ENCODE measurements at places on chromosomes 2 and 18. TPM values are rescaled to one million over a fixed set of nuclear protein-coding genes. Genes with fewer than 3 reads are reported as not detected.

DNA sequence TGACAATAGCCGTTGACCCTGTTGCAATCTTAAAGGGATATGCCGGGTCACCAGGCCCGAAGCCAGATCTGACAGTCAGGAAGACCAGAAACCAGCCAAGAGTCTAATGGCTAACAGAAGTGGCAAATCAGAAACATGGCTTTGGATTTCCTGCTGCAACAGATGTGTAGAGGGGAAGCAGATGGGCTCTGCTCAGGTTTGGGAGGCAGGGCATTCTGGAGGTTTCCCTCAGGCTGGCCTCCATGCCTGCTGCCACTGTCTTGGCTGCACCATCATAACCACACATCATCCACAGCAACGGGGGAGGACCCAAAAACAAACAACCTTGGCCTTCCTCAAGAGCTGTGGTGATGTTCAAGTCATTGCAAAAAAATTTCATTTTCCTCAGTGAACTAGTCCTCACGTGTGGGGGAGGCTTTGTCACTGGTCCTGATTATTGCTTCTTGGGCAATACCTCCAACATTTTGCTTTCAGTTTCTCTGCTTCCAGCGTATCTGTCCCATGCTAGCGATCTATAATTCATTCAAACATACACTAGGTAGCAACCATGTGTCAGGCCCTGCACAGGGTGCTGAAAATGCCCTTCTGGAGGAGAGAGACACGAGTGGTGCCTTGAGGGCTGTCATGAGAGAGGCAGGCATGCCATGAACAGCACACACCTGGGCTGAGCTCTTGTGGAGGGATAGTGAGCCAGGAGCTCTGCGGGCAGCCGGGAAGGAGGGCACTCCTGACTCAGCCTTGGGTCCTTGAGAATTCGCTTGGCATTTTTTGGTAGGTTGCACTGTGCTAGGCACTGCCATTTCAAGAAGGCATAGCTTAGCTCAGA is 48.2 kb upstream of the LGALSL start:
- no peaks in the 10 kb centered on the region for H3K27me3 ChIP-seq
- no peak overlapping the region for H3K4me3 ChIP-seq
- no peaks in the 10 kb centered on the region for H3K36me3 ChIP-seq
- peaks cover 7% of the 10 kb centered on the region for H3K4me1 ChIP-seq

GRCh38 chr18:76505614-76506013 is 10.6 kb upstream of the ZNF516 start:
- peak; percentile 68 for DNase-seq
- H3K27me3 ChIP-seq, result no peaks in the 10 kb centered on the region
- no peak overlapping the region for H3K4me3 ChIP-seq

The RAB27B gene
- not detected for polyA plus RNA-seq

DNA sequence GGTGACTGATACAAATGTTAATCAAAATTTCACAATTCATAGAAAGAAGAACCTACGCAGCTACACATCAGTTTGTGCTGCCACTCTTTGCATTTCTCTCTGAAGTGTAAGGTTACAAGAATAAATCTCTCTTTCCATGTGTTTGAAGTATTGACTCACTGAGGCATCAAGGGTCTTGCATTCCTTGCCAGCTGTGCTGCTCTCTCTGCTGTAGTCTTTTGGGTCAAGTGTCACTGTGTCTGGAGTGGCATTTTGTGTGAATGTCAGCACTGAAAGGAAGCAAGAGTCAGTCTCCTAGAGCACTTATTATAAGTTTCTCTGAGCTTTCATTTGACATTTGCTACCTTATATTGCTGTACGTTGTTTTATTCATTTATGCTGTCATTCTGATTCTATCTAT is 1696.1 kb upstream of the LRRTM1 start:
- no peak overlapping the region for H3K27ac ChIP-seq
- no peaks in the 10 kb centered on the region for H3K36me3 ChIP-seq
- DNase-seq, result no peak
- no peak overlapping the region for H3K4me3 ChIP-seq
- H3K4me1 ChIP-seq, result no peaks in the 10 kb centered on the region
- no peaks in the 10 kb centered on the region for H3K27me3 ChIP-seq

DNA sequence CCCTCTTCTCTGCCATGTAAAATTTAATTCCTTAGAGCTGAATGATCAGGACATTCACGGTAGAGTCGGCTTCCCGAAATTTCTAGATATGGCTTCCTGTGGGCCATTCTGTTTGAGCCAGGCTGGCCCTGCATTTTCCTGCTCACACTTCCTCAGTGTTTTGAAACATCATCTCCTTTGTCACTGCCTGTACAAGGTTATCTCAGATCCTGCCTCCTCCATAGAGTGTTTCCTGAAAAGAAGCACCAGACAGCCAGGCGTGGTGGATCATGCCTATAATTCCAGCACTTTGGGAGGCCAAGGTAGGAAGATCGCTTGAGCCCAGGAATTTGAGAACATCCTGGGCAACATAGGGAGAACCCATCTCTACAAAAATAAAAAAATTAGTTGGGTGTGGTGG is 43.6 kb downstream of the GRHL1 start:
- no peaks in the 10 kb centered on the region for H3K36me3 ChIP-seq
- no peak overlapping the region for H3K4me3 ChIP-seq
- peaks cover 10% of the 10 kb centered on the region for H3K4me1 ChIP-seq
- no peaks in the 10 kb centered on the region for H3K27me3 ChIP-seq

The ARHGEF4 gene
- 0.05 TPM for polyA plus RNA-seq

The CNRIP1 gene
- 0.09 TPM for polyA plus RNA-seq

The FTCDNL1 gene
- 2.4 TPM for polyA plus RNA-seq

DNA sequence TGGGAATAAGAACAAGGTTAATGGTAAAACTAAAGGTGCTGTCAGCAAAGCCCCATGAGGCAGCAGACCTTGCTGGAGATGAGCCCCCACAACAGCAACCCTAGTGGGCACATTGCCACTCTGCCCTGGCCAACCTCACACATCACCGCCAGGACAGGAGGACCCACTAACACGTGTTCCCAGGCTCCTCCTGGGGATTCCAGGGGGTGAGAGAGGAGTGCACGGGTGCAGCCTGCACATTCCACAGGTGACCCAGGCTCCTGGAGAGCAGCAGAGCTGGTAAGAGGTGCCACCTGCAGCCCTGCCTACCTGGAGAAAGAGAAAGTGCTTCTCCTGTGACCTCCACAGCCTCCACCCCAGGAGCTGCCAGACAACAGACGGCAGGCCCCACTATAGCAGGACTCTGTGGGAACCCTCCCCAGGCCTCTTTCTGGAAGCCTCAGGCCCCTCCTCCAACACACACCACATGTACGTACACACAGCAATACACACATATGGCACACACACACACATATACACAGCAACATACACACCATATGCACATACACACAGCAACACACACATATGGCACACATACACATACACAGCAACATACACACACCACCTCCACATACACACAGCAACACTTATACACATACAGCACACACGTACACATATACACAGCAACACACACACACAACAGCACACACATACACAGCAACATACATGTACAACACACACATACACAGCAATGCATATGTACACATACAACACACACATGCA is 187.1 kb downstream of the GLI2 start:
- no peak overlapping the region for H3K4me3 ChIP-seq
- H3K4me1 ChIP-seq, result no peaks in the 10 kb centered on the region
- no peak for DNase-seq
- no peak overlapping the region for H3K27ac ChIP-seq

The TRIM43 gene
- not detected for polyA plus RNA-seq

The ACOXL gene
- not detected for polyA plus RNA-seq

The THAP4 gene
- polyA plus RNA-seq, result 16.3 TPM

All from CD14-positive monocyte (primary cell).